ENCODE measurements at places on chromosomes 3 and 15. TPM values are rescaled to one million over a fixed set of nuclear protein-coding genes. Genes with fewer than 3 reads are reported as not detected.

The FYTTD1 gene
- 69.5 TPM for total RNA-seq

DNA sequence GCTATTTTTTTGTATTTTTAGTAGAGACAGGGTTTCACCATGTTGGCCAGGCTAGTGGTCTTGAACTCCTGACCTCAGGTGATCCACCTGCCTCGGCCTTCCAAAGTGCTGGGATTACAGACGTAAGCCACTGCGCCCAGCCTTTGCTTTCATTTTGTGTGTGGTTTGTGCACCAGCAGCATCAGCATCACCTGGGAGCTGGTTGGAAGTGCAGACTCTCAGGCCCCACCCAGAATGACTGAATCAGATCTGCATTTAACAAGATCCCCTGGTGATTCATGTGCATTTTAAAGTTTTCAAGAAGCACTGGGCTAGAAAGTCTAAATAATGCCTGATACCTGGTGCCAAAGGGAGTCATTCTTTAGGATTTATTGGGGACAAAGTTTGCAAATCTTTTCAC lies 73.4 kb upstream of the BNIP2 start:
- H3K4me1 ChIP-seq = no peaks in the 10 kb centered on the region
- H3K4me3 ChIP-seq = no peak overlapping the region
- no peak overlapping the region for H3K27ac ChIP-seq
- DNase-seq = no peak
- no peaks in the 10 kb centered on the region for H3K36me3 ChIP-seq

- H3K27ac ChIP-seq = no peak overlapping the region
- H3K36me3 ChIP-seq = no peaks in the 10 kb centered on the region
- H3K27me3 ChIP-seq = no peaks in the 10 kb centered on the region
- no peak overlapping the region for H3K4me3 ChIP-seq
- H3K4me1 ChIP-seq = peaks cover 3% of the 10 kb centered on the region
- no peak for DNase-seq
Measured at GRCh38 chr15:83928392-83928734, 274.4 kb downstream of the ADAMTSL3 start.

GRCh38 chr3:156681002-156681401 lies 6.6 kb downstream of the TIPARP start:
- H3K27ac ChIP-seq = peak overlapping the region; percentile 46
- no peaks in the 10 kb centered on the region for H3K27me3 ChIP-seq
- no peaks in the 10 kb centered on the region for H3K36me3 ChIP-seq

The SKOR1 gene
- 1.7 TPM for total RNA-seq

- H3K4me3 ChIP-seq = no peak overlapping the region
- no peaks in the 10 kb centered on the region for H3K27me3 ChIP-seq
- no peak overlapping the region for H3K27ac ChIP-seq
Measured at GRCh38 chr3:101642441-101642840, 34.5 kb downstream of the ZBTB11 start.

The SPESP1 gene
- total RNA-seq = 14.3 TPM

- no peaks in the 10 kb centered on the region for H3K36me3 ChIP-seq
- no peaks in the 10 kb centered on the region for H3K4me1 ChIP-seq
- no peak overlapping the region for H3K27ac ChIP-seq
- no peak for DNase-seq
- no peaks in the 10 kb centered on the region for H3K27me3 ChIP-seq
- no peak overlapping the region for H3K4me3 ChIP-seq
Measured at GRCh38 chr15:37581866-37582532, 352.4 kb upstream of the TMCO5A start.

The DNAJC13 gene
- total RNA-seq = 46.2 TPM

The SPATA12 gene
- not detected for total RNA-seq

DNA sequence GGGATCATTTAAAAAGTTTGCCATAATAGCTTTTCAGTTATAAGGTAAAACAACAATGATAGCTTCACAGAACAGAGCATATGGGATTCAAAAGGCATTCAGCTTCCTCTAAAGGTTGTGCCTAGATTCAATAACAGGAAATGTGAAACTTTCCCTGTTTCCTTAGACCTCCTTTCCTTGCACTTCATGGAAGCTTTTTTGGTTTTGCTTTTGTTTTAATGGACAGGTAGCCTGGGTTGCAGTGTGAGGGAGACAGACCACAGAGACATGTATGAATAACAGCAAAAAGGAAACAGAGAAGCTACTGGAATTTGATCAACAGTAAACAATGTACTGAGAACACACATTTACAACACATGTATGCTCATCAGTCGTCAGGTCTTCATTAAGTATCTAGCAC lies 2.3 kb upstream of the TNFAIP8L3 start:
- H3K4me3 ChIP-seq = no peak overlapping the region
- H3K27ac ChIP-seq = no peak overlapping the region
- no peaks in the 10 kb centered on the region for H3K36me3 ChIP-seq
- no peak for DNase-seq
- H3K27me3 ChIP-seq = no peaks in the 10 kb centered on the region

- H3K4me3 ChIP-seq = no peak overlapping the region
- no peak for DNase-seq
- no peaks in the 10 kb centered on the region for H3K4me1 ChIP-seq
- no peaks in the 10 kb centered on the region for H3K27me3 ChIP-seq
- H3K27ac ChIP-seq = no peak overlapping the region
Measured at GRCh38 chr15:49855917-49856637, 235.2 kb downstream of the DTWD1 start.

The FRMD5 gene
- total RNA-seq = 0.36 TPM

DNA sequence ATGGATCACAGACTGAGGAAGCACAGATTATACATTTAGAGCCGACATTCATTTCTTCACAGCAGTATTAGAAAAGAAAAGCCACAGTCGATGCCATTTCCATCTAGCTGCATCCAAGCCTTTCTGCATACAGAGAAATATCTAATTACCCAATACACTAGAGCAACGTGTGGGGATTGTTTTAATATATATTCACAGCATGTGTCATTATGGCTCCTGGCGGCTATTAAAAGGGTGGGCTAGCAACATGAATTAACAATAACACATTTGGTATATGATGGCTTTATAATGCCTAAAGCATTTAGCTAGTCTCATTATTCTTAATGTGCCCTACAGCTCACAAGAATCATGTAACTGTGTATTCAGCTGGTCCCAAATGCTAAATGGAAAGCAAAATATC lies 1030.5 kb downstream of the FHIT start:
- no peaks in the 10 kb centered on the region for H3K36me3 ChIP-seq
- no peaks in the 10 kb centered on the region for H3K4me1 ChIP-seq
- no peaks in the 10 kb centered on the region for H3K27me3 ChIP-seq
- no peak overlapping the region for H3K4me3 ChIP-seq
- DNase-seq = no peak

DNA sequence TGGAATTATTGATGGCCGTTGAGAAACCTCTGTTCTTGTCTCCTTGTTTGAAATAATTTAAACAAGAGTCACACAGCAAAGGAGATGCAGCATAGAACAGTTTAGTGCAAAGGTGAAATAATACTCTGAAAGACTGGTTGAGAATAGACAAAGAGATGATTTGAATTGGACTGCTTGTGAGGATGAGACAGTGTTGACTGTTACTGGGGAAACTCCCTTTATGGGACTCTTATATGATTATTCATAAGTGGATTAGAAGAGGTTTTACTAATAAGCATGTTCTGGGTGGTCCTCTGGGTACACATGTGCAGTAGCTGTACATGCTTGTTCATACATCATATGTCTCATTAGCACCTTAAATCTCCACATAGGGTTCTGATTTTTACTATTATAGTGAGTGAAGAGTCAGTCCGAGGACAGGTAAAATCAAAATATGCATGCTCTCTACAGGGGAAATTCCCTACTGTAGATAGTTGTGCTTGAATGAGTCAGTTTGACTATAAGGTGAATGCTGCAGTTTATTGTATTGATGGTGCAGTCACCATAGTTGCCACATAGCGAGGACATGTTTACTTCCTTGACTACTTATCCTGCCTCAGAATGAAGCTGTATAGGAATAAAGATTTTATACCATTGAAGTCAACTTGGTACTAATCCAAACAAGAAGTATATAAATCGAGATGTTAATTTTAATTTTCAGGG lies 498.7 kb downstream of the CNTN6 start:
- H3K27ac ChIP-seq = no peak overlapping the region
- H3K4me3 ChIP-seq = no peak overlapping the region
- no peaks in the 10 kb centered on the region for H3K27me3 ChIP-seq
- H3K4me1 ChIP-seq = no peaks in the 10 kb centered on the region

GRCh38 chr3:85068911-85069310 lies 110.1 kb downstream of the CADM2 start:
- no peak overlapping the region for H3K27ac ChIP-seq
- H3K4me1 ChIP-seq = no peaks in the 10 kb centered on the region
- no peaks in the 10 kb centered on the region for H3K27me3 ChIP-seq
- no peak overlapping the region for H3K4me3 ChIP-seq
- no peaks in the 10 kb centered on the region for H3K36me3 ChIP-seq

DNA sequence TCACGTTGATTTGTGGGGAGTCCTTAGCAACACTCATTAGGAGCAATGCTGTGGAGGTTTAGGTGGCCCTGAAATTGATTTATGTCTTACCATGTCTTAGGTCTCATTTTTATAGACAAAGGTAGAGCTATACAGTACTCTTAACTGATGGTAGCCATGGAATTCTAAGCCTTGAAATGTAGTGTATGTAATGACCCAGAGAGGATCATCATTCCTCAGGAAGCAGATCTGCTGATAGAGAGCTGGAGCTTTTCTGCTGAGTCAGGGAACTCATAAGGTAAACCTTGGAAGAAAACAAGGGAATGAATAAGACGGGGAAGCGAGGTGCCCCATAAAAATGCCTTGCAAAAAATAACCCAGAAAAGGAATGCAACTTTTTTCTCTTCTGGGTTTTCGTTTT lies 34.0 kb upstream of the ZNF639 start:
- H3K27me3 ChIP-seq = no peaks in the 10 kb centered on the region
- no peaks in the 10 kb centered on the region for H3K36me3 ChIP-seq
- no peaks in the 10 kb centered on the region for H3K4me1 ChIP-seq
- no peak for DNase-seq

- DNase-seq = no peak
- no peaks in the 10 kb centered on the region for H3K27me3 ChIP-seq
- H3K36me3 ChIP-seq = no peaks in the 10 kb centered on the region
- no peak overlapping the region for H3K27ac ChIP-seq
- no peak overlapping the region for H3K4me3 ChIP-seq
Measured at GRCh38 chr3:193836511-193836910, 243.5 kb downstream of the OPA1 start.

GRCh38 chr3:78976200-78976599 lies 791.6 kb downstream of the ROBO1 start:
- H3K27me3 ChIP-seq = no peaks in the 10 kb centered on the region
- no peak overlapping the region for H3K4me3 ChIP-seq
- DNase-seq = no peak
- no peaks in the 10 kb centered on the region for H3K4me1 ChIP-seq
- no peak overlapping the region for H3K27ac ChIP-seq

GRCh38 chr15:82186719-82187406 lies 75.7 kb downstream of the EFL1 start:
- no peak overlapping the region for H3K4me3 ChIP-seq
- DNase-seq = no peak
- H3K27ac ChIP-seq = no peak overlapping the region
- peaks cover 8% of the 10 kb centered on the region for H3K4me1 ChIP-seq
- H3K36me3 ChIP-seq = no peaks in the 10 kb centered on the region
- H3K27me3 ChIP-seq = no peaks in the 10 kb centered on the region

- DNase-seq = peak; percentile 16
- no peaks in the 10 kb centered on the region for H3K27me3 ChIP-seq
- no peaks in the 10 kb centered on the region for H3K4me1 ChIP-seq
- peak overlapping the region; percentile 68 for H3K4me3 ChIP-seq
Measured at GRCh38 chr3:32392536-32393302, 1.1 kb downstream of the CMTM7 start.

- no peak overlapping the region for H3K4me3 ChIP-seq
- no peaks in the 10 kb centered on the region for H3K4me1 ChIP-seq
- no peak overlapping the region for H3K27ac ChIP-seq
- no peaks in the 10 kb centered on the region for H3K36me3 ChIP-seq
Measured at GRCh38 chr3:189805375-189806067, 174.3 kb downstream of the TP63 start.

GRCh38 chr3:171811295-171811912 lies 1.1 kb upstream of the PLD1 start:
- no peaks in the 10 kb centered on the region for H3K36me3 ChIP-seq
- DNase-seq = peak; percentile 43
- no peak overlapping the region for H3K4me3 ChIP-seq
- no peaks in the 10 kb centered on the region for H3K4me1 ChIP-seq

DNA sequence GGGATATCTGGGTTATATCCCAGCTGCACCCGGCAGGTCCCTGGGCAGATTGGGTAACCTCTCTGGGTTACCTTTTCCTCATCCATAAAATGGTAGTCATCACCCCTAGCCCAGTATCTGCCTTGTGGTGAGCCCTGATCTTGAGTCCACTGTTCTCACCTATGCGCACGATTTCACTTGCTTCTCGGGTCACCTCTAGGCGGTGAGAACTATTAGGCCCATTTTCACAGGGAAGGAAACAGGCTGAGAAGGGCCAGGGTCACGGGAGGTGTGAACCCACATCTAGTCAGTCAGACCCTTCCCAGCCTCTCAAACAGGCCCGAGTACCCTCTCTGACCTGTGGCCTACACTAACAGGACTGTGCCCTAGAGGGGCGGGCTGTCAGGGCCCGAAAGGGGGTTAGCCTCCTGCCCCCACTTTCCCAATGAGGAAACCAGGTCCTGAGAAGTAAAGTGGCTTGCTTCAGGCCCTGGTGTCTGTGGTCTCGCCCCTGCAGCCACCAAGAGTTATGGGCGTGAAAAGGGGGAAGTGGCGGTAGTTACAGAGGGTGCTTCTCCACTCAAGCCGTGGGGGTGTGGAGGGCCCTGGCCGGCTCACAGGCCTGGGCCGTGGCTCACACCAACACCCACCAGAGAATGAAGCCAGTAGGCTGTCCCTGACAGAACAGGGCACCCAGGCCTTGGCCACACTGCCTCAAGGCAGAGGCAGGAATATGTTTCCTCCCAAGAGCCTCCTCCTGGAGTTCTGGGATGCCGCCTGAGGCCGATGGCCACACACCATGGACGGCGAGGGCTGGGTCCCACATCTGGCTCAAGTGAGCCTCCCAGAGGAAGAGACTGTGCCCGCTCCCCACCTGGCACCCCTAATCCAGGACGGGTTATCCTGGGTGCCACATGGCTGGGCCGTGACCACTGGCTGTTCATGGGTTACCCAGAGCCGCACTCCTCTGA lies 19.5 kb downstream of the PSTPIP1 start:
- H3K36me3 ChIP-seq = no peaks in the 10 kb centered on the region
- no peak overlapping the region for H3K4me3 ChIP-seq
- DNase-seq = no peak
- no peak overlapping the region for H3K27ac ChIP-seq
- H3K27me3 ChIP-seq = no peaks in the 10 kb centered on the region

The WNT7A gene
- 0.11 TPM for total RNA-seq

The NTRK3 gene
- 7.2 TPM for total RNA-seq
